ENCODE measurements at places on chromosomes 4 and X.

- no peak for DNase-seq
Observed at GRCh38 chrX:39174241-39174771, 373.0 kb downstream of the MID1IP1 start.

- no peak for DNase-seq
Observed at GRCh38 chrX:151633157-151633556, 62.1 kb upstream of the PRRG3 start.

DNA sequence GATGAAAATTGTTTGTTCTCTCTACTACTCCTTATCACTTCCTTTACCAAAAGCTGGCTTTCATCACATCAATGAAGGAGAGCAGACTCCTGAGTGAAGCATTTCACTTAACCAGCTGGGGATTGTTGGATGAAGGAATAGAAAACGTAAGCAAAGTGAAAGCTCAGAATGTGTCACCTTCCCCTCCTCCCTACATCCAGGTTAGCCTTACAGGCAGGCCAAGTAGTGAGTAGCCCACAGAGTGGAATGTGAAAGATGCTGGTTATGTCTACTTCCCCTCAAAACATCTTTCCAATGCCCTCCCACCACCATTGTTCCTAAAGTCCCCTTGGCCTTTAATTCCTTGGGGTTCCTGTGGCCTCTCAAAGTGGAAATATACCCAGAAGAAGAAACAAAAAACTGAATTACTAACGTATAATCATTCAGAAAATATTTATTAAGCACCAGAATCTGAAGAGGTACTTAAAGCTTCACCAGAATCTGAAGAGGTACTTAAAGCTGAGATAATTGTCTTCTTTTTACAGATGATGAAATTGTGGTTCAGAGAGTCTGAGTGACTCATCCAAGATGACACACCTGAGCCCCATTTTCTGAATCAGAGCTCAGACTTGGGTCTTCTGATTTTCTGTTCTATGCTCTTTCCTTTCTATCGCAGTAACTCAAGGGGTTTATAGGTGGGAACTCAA is 6.5 kb downstream of the P2RY4 start:
- DNase-seq = no peak

- peak; percentile 81 for DNase-seq
Observed at GRCh38 chr4:47933840-47934239, 19.5 kb upstream of the NFXL1 start.

DNA sequence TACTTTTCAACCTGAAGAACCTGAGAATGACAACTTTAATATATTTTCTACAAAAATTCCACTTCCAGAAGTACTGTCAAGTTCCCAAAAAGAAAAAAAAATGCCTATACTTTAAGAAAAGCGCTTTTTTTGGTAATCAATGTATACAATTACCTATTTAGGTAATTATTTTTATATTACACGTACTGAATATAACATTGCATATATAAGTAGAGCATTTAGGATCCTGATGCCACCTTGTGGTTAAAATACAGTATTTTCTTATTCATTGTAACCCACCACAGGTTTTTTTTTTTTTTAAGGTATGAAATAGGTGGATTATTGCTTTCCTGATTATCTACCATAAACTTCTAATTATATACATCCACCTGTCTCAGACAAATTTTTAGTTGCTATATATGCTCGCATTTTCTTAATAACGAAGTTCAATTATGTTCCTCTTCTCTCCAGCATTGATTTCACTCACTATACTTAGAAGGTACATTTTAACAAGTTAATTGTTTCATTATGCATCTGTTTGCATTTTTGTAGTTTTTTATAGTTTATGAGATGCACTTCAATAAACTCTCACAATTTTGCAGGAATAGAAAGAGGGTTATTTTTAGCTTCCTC is 5.2 kb downstream of the MAP9 start:
- DNase-seq = peak; percentile 60

DNA sequence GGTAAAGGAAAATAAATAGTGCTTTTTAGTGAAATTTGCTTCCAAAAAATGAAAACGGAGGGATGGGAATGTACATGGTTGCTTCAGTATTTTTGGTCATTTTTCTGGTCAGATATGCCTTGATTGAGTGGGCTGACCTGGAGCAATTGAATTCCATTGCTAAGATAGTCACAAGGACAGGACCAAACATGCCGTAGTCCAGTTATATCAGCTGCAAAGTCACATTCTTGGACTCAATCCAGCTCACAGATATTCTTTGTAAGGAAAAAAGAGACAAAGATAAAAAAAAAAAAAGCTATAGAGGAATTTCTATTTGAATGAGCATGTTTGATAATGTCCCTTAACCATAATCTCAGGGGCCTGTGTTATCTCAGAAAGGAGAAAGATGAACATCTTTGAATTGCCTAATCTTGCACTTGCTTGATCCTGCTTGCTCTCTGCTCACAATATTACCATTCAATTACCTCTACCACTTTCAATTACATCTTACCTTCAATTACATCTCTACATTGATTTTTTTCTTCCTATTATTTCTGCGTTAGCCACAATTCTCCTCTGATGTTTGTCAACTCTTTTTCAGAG is 75.4 kb upstream of the PACRGL start:
- DNase-seq = peak; percentile 80

DNA sequence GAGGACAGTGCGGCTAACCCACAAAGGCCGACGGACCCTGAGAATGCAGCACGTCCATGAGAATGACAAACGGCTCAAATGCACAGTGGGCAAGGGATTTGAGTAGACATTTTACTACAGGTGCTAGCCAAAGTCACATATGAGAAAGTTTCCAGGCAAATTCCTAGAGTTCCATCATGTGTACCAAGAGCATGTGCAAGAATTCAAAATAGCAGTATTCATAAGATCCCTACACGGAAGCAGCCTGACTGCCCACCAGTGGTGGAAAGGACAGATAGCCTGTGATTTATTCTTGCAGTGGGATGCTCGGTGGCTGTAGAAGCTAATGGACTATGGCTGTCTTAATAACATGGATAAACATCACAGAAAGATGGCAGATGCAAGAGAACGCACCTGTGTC is 68.0 kb downstream of the RGS12 start:
- no peak for DNase-seq

GRCh38 chr4:140071806-140072205 is 82.2 kb downstream of the MAML3 start:
- peak; percentile 80 for DNase-seq

DNA sequence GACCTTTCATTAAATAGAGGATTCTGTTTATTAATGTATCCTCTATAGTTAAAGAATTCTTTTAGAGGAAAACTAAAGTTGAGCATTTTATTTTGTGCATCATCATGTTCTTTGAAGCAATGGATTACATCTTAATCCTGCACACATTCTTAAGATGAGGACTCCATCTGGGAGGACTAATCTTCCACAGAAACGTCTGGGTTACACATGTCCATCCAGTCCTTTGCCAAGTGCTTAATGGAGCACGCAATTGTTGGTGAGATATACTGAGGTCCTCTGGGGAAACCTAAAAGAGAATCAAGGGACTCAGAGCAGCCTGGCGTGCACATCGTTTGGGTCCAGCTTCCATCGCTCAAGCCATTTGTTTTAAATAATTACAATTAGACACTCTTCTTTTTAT is 115.1 kb upstream of the SFRP2 start:
- no peak for DNase-seq

- DNase-seq = no peak
Observed at GRCh38 chr4:183013730-183014002, 85.4 kb upstream of the WWC2 start.

- DNase-seq = no peak
Observed at GRCh38 chr4:11138964-11139363, 289.7 kb downstream of the HS3ST1 start.

- no peak for DNase-seq
Observed at GRCh38 chr4:24837336-24837735, 42.0 kb downstream of the SOD3 start.

DNA sequence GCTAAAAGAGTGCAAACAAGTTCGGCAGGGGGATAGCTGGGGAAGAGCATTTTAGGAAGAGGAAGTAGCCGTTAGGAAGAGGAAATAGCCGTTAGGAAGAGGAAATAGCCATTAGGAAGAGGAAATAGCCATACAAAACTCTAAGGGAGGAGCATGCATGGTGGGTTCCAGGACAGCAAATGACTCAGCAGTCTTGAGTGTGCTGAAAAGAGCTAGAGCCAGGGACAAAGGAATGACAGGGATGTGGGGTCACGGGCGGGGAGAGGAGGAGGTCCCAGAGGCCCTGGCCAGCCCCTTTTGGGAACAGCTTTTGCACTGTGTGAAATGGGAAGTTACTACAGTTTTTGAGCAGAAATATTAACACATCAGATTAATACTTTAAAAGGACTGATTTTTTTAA is 882.6 kb downstream of the TRIML1 start:
- peak; percentile 1 for DNase-seq

GRCh38 chr4:85688055-85688740 is 213.2 kb downstream of the ARHGAP24 start:
- no peak for DNase-seq
